ENCODE measurements at places on chromosomes 1 and 21.

DNA sequence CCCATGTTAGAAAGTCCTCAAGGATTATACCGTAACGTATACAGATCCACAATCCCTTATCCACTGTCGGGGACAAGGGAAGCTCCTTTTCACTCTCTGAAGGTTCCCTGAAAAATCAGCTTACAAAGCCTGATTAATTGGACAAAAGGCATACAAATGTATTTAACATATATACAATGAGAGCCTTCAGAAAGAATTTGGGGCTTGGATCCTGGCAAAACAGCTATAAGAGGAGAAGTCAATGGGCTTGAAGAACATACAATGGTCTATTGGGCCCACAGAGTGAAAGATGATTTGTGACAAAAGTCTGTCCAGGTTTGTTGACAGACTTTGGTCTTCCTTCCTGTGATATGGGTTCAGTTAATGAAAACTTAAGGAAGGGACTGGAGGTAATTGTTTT is 10.7 kb downstream of the TACSTD2 start:
- no peak for DNase-seq

- no peak for DNase-seq
Observed at GRCh38 chr1:41631971-41632370, 147.5 kb upstream of the EDN2 start.

GRCh38 chr1:222310836-222311235 is 237.1 kb downstream of the HHIPL2 start:
- peak; percentile 43 for DNase-seq

DNA sequence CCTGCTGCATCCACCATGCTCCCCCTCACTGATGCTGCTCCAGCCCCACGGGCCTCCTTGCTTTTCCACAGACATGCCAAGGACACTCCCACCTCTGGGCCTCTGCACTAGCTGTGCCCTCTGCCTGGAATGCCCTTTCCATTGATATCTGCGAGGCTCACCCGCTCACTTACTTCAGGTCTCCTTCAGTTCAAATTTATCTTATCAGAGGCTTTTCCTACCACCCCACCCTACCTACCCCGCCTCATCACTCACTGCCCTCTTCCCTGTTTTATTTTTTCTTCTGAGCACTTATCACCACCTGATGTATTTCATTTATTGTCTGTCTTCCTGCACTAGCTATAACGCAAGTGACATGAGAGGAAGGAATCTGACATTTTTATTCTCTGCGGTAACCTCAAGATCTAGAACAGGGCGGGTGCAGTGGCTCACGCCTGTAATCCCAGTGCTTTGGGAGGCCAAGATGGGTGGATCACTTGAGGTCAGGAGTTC is 7.0 kb downstream of the HSPG2 start:
- no peak for DNase-seq

GRCh38 chr1:152001631-152002584 is 8.2 kb upstream of the S100A10 start:
- DNase-seq = peak; percentile 89

- DNase-seq = no peak
Observed at GRCh38 chr1:117112047-117112717, 9.4 kb downstream of the TRIM45 start.

DNA sequence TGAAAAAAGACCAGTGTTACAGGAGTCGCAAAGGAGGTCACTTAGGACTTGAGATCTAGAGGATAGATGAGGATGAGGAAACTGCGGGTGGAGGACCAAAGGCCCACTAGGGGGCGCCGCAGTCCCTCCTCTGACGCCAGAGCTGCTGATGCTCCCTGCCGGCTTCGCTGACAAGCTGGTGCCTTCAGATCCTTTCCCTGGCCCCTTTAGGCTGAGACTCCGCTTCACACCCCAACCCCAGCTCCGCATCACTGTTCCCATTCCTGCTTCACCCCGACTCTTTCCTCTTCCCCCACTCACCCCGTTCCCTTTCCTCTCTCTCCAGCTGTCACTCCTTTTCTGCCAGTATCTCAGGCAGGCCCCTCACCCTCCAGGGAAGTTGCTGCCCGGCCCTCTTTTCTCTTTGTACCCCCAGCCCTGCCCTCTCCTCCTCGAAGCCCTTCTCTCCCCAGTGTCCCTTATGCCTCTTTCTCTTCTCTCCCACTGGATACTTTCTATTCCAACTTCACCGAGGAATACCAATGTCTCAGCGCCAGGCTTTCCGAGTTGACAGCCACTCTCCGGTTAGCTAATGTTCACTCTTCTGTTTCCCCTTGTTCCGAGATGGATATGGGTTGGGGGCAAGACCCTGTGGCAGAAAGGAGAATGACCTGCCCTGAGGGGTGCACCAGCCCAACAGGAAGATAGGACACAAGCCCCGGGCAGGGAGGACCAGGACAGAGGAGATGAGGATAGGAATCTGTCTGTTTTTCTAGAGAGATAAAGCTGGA is 4.5 kb downstream of the KCNJ9 start:
- peak; percentile 82 for DNase-seq

DNA sequence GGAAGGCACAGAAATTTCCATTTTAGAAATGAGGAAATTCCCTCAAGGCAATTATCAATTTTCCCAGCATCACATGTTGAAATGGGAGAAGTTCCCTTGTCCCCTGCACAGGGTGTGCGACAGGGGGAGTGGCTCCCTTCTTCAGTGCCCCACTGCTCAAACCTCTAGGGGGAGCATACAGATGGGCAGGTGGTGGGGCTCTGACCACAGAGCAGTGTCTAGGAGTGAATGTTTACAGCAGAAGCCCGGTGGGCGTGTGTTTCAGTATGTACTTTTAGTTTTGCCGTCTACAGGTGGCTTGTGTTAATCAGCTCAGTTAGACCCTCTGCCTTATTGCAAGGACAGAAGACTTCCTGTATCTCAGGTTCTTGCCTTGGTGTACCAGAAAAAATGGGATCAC is 493.7 kb upstream of the PLXNA2 start:
- no peak for DNase-seq

DNA sequence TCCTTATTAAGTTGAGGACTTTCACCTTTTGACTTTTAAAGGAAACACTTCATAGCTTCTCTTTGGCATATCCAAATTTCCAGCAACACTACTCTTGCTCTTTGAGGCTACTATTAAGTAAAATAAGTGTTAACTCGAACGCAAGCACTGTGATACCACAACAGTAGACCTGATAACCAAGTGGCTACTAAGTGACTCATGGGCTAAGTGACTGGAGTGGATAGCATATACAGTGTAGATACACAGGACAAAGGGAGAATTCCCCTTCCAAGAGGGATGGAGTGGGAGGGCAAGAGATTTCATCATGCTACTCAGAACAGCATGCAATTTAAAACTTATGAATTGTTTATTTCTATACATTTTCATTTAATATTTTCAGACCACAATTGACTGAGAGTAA is 9.8 kb upstream of the KCNA3 start:
- DNase-seq = no peak

GRCh38 chr1:176391621-176392020 is 71.4 kb upstream of the PAPPA2 start:
- no peak for DNase-seq

DNA sequence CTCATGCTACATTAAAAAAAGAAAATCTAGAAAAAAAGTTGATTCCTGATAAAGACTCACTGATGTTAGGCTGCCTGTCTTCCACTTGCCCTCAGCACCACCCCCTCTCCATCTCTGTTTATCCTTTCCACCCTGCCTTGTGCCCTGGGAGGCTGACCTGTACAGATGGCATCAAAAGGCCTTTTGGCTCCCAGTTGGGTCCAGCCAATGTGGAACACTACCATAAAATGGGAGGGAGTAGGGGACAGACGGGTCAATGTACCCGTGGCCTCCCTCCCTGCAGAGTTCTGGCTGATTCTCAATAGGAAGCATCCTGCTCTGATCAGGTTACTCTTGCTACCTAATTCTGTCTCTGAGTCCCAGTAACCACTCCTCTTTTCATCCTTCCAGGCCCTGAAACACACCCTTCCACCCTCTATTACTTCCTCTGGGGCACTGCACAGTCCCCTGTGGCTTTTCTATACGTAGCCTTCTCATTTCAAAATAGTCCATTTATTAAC is 300.0 kb downstream of the HHIPL2 start:
- DNase-seq = no peak

DNA sequence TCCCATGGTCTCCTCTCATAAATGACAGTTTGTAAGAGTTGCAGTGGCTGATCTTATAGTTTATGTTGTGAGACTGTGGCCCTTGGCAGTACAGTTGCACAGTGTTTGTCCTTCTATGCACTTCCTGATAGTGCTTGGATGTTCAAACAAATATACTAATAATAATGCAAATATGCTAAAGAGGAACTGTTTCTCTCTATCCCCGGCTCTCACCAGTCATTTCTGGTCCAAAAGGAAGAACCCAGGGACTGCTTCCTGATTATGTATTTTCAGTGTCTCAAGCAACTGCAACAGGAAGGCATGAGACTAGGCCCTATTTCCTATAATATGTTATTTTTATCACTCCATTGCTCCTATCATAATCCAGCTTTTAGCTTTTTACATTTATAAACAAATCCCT is 17.0 kb upstream of the SUCO start:
- no peak for DNase-seq

GRCh38 chr1:184647471-184647870 is 107.2 kb downstream of the EDEM3 start:
- DNase-seq = no peak

DNA sequence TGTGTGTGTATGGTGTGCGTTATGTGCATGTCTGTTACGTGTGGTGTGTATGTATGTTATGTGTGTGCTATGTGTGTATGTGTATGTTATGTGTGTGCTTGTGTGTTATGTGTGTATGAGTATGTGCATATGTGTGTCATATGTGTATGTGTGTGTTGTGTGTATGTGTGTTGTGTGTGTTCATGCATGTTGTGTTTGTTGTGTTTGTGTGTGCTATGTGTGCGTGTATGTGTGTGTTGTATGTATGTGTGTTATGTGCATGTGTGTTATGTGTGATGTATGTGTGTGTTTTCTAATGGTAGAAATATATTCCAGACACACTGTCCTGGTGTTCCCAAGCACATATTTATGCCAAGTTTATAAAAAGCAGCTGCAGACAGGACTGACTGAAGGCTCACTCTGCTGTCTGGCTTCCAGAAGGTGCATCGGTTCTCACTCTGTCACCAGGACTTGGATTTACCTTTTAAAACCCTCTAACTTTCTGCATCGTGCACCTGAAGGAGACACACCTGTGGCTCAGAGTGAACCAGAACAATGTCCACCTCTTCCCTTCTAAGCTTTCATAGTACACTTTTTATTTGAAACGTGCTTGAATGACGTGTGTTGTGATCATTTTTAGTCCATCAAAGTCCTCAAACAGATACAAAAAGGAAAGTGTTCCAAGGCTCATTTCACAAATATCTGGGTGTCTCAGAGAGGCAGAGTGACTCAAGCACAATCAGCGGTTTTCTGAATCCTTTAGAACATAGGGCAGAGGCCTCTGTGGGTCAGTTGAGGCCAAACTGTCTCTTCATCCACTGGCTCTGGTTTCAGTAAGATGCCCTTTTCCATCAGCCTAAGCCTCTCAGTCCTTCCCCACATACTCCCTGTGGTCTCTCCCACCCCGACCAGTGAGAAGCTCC is 49.9 kb downstream of the TOMM20 start:
- no peak for DNase-seq

Data from muscle of arm (tissue), 14 donors.